SJSA1 (cell line): ENCODE measurements at places on chromosomes 7 and 10.

- DNase-seq = no peak
Observed at GRCh38 chr7:141551782-141552181, 572 bp downstream of the AGK start.

GRCh38 chr7:102895602-102896001 lies 17.2 kb upstream of the LRRC17 start:
- no peak for DNase-seq

DNA sequence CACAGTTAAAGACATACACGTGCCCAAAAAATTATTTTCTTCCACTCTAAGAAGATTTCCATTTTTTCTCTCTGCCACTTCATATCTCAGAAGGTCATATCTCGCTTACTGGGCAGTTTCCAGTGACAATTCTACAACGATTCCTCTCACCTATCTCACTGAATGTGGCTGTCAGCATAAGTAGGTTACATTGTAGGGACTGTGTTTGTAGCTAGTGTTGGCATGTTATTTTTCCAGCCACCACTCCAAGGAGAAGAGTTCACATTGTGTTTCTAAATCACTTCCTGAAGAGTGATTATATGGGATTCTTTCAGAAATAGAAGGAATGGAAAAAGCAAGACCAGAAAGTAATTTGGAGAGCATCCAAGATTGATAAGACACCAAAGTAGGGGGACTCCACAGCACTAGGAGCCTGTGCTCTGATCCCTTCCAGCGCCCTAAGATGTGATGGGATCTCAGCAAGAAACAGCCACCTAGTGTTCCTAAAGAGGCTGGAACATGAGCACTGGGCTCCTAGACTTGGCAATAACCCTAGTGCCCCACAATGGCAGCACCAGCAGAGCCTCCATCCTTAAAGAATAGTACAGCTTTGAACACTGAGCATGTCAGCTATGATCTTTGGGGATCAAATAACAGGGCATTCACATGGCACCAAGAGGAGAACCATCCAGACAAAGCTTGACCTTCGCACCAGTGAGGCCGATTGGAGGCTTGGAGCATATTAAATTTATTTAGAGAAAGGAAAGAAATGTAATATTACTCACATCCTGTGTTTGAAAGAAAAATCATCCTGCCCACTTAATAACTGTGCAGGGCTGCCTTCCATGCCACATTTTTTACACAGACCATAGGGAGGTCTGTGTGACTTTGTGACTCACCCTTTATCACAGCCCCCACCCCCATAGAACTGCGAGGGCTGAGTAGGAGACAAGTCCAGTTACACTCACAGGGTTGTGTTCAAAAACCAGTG lies 51.8 kb downstream of the CAV1 start:
- peak; percentile 93 for DNase-seq

DNA sequence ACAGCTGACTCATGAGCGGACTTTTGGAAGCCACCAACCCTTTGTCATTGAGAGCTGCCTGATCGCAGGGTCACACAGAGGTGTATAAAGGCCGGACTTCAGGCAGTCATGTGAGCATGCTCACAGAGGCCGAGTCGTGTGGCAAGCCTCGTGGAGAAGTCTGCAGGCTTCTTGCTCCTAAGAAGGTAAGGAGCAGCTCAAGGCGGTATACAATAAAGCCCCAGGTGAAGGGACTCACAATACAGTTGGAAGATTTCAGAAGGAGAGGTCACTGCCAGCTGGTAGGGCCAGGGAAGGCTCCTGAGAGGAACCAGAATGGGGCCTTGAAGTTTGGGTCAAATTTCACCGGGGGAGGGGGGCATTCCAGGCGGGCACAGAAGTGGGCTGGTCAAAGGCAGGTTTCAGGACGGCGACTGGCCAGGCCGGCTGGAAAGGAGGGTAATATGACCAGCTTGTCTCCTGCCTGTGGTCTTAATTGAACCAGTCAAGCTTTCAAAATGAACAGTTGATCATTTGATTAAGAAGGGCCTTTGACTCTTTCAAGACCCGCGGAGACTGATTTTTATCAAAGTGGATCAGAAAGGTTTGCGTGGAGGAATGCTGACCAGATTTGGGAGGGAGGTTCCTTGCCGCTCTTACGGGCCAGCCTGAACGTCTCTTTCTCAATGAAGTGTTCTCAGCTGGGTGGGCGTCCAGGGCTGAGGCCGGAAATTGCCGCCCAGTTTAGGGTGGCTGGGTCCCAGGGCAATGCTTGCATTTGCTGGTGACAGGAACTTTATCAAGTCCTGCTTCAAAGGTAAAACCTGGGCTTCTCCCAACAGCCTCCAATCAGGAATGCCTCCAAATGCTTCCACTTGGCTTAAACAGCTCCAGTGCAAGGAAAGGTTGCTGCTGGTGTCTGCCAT lies 178.6 kb downstream of the EMX2 start:
- no peak for DNase-seq

- no peak for DNase-seq
Observed at GRCh38 chr10:71216751-71217265, 4.4 kb downstream of the UNC5B start.

GRCh38 chr7:135798095-135798494 lies 49.5 kb upstream of the FAM180A start:
- no peak for DNase-seq

DNA sequence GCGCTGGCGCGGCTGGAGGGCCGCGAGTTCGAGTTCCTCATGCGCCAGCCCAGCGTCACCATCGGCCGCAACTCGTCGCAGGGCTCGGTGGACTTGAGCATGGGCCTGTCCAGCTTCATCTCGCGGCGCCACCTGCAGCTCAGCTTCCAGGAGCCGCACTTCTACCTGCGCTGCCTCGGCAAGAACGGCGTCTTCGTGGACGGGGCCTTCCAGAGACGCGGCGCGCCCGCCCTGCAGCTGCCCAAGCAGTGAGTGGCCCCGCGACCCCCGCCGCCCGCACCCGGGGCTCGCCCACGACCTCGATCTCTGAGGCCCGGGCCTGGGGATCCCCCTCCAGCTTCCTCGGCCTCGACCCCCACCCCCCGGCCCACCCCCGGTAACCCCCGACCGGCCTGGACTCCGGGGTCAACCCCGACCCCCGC lies 537 bp downstream of the FOXK1 start:
- DNase-seq = peak; percentile 35

GRCh38 chr10:130516141-130516735 lies 380.0 kb downstream of the GLRX3 start:
- no peak for DNase-seq

DNA sequence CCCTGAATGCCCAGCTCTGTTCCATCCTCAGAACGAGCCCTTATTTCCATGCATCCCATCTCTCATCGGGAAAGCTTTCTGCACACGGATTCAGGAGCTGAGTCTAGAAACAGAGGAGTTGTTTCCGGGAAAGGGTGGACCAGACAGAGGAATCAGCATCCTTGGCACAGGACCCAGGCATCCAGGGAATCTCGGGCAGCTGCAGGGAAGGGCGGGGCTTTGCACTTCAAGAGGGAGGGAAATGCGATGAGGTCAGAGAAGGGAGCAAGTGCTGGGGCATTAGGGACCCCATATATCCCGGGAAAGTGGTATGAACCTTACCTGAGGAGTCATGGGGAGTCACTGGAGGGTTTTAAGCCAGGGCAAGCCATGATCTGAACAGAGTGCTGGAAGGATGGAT lies 68.5 kb downstream of the NPTX2 start:
- no peak for DNase-seq

DNA sequence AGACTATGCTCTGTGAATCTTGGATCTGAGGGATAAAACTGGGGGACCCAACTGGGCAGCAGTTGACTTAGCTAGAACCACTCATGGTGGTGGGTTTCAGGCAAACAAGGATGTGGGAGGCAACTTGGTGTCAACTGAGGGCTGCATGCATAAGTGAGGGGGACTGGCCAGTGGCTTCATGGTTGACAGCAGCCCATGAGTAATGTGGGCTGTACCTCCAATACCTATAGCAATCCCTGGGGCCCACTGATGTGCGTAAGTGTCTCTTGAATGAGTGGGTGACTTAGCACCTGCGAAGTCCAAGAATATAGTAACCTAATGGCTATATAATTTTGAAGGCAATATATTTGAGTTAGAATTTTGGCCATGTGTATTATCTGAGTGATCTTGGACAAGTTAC lies 13.7 kb upstream of the MAP3K8 start:
- no peak for DNase-seq

- no peak for DNase-seq
Observed at GRCh38 chr7:95238252-95238943, 85.9 kb downstream of the PON1 start.

- no peak for DNase-seq
Observed at GRCh38 chr10:71089162-71089561, 123.2 kb upstream of the UNC5B start.

DNA sequence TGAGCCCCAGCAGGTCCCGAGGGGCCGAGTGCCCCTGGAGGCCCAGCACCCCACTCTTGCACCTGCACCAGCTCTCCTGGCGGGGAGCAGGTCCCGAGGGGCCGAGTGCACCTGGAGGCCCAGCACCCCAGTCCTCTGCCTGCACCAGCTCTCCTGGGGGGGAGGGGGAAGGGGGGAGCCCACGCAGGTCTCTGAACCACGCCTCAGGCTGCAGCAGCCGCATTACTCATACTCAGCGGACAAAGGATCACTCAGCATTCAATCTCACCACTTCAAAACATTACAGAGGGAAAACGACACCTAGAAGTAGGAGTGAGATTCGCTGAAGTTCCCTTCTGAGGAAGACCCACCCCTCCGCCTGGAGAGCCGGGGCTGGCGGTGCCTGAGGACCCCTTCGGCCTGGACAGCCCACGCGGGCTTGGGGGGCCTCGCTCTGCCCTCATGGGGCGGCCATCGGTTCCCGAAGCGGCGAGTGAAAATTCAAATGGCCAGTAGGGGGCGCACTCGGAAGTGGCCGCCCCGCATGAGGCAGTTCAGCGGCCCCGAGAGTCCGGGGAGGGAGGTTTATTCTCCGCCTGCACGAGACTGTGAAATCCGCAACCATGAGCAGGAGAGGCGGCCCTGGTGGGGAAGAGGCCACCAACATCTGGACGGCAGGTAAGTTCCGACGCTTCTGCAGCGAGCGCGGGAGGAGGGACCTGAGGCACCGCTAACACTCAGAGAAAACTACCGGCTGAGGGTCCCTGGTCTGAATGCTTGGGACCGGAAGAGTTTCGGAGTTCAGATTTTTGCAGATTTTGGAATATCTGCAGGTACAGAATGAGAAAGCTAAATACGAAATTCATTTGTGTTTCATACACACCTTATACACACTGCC lies 1.1 kb upstream of the GPER1 start:
- peak; percentile 54 for DNase-seq
